ENCODE measurements at places on chromosomes 6 and 20. TPM values are rescaled to one million over a fixed set of nuclear protein-coding genes. Genes with fewer than 3 reads are reported as not detected.

FHL5 gene
- total RNA-seq = not detected

DIDO1 gene
- total RNA-seq = 65.7 TPM

C20orf141 gene
- total RNA-seq = not detected

DNA sequence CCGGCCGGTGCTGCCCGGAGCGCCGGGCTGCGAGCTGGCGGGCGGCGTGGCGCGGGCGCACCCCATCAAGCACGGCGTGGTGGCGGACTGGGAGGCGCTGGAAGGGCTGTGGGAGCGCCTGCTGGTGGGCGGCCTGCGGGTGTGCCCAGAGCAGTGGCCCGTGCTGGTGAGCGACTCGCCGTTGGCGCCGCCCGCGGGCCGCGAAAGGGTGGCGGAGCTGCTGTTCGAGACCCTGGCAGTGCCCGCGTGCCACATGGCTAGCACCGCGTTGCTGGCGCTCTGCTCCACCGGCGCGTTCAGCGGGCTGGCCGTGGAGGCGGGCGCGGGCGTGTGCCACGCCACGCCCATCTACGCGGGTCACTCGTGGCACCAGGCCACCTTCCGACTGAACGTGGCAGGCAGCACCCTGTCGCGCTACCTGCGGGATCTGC is 517 bp downstream of the ACTL10 start:
- DNase-seq = peak; percentile 44

DNA sequence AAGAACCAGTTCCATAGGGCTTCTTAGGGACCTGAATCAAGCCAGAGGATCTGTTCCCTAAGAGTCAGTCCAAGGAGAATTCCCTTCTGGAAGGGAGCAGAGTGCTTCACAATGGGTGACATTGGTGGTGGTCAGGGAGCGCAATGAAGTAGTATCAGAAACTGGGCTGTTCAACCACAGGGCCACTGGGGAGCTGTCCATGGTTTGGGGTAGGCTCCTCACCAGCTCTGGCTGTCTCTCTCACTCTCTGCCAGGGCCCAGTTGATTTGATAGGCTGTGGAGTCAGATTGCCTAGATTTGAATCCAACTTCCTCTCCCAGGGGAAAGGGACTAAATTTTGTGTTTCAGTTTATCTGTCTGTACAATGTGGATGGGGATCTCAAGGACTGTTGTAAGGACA is 36.7 kb upstream of the CHD6 start:
- DNase-seq = no peak

- DNase-seq = no peak
Measured at GRCh38 chr20:3781153-3781910, at the start of gene SPEF1. SPEF1 (minus strand) TSS chr20:3781448; CDS start chr20:3781287, 161 bp downstream.

- DNase-seq = no peak
Measured at GRCh38 chr20:36035745-36036144, 67.4 kb downstream of the CNBD2 start.

DNA sequence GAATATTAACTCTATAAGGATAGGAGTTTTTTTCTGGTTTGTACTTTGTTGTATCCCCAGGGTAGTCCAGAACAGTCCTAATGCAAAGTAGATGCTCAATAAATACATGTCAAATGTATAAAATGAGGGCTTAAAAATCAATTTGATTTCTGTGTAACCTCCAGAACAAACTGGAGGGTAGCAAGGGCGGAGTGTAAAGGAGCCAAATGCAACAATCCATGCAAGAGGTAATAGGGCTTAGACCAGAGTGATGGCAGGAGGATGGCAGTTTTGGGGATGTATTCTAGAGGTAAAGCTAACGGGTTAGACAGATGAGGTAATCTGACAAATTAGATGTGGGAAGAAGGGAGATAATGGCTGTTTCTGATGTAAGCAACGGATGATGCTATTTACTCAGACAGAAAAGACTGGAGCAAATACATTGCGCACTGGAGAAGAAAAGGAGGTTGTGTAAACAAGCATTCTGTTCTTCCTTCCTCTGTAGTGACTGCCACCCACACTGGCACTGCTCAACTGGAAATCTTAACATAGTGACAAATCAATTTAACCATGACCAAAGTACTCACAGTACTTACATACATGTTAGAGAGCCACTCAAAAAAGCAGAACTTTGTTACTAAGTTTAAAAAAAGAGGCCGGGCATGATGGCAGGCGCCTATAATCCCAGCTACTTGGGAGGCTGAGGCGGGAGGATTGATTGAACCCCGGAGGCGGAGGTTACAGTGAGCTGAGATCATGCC is 2.0 kb downstream of the ZNF318 start:
- DNase-seq = no peak

GRCh38 chr6:132161283-132161682 is 210.1 kb upstream of the CCN2 start:
- DNase-seq = no peak

- no peak for DNase-seq
Measured at GRCh38 chr6:116994447-116994846, 117.4 kb downstream of the RFX6 start.

DNA sequence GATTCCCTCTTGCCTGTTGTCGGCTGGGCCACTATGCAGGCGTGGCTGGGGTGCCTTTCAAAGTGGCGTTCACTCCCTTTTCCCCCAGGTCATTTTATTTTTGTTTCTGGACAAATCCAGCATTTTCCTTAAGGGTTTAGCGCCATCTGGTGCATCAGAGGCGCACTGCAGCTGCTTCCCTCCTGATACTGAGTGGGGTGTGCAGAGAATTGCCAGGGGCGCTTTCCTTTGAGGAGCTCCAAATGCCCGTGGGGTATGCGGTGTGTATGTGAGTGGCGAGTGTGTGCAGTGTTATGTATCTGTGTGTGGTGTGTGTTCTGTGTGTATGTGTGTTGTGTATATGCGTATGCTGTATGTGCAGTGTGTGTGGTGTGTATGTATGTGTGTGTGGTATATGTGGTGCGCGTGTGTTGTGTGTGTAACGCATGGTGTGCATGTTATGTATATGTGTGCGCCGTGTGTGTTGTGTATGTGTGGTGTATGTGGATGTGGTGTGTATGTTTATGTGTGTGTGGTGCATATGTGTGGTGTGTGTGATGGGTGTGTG is 100.1 kb upstream of the AGPAT4 start:
- DNase-seq = peak; percentile 33

DNA sequence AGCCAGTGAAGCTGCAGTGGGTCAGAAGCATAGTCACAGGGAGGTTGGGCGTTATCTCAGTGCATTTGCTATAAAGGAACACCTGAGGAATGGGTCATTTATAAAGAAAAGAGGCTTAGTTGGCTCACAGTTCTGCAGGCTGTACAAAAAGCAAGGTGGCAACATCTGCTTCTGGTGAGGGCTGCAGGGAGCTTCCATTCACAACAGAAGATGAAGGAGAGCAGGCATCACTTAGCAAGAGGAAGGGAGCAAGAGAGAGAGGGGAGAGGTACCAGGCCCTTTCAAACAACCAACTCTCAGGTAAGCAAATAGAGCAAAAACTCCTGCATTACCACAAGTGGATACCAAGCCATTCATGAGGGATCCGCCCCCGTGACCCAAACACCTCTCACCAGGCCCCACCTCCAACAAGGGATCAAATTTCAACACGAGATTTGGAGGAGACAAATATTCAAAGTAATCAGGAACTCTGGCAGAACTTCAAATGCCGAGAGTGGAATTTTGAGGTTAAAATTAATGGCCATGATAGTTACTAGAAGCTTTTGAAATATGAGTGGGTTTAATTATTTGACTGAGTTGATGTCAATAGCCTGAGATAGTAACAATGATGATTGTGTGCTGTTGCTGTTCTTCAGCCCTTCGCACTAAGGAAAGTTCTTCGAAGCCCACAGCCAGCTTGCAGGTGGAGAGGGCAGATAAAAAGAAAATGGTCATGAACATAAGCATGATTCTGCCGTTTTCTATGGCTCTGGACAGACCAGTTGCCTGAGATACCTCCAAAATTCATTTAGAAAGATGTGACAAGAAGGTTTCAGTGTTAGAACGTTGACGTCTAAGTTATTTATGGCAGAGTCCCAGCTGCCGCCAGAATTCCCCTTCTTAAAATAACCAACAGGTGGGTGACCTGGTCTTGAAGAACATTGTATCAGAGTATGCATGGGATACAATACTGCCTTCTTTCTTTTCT is 55.3 kb upstream of the ADTRP start:
- no peak for DNase-seq

GRCh38 chr6:156351346-156351966 is 425.7 kb upstream of the ARID1B start:
- DNase-seq = no peak

GRCh38 chr6:157240059-157240959 is 83.0 kb downstream of the TMEM242 start:
- DNase-seq = no peak

DNA sequence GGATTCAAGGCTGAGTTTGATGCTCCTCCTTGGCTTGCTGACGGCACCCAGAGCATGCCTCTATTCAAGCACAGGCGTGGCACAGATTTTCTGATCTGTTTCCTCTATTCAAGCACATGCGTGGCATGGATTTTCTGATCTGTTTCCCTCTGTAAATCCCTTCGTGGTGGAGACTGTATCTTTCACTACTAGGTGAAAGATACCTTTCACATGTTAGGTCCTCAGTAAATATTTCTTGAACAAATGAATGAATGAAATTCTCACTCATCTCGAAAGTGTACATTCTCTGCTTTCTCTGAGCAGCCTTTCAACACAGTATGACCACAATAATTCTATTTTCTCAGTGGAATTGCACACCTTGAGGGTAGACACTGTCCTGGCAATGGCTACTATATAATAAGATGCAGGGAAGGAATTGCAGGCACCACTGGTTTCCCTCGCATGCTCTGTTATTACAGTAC is 72.6 kb upstream of the F13A1 start:
- DNase-seq = no peak

GRCh38 chr20:31474758-31475427 is at the start of the genes DEFB124 and REM1:
DEFB124 (minus strand) TSS chr20:31475127; CDS start chr20:31473013, 2,114 bp downstream.
REM1 (plus strand) TSS chr20:31475288; CDS start chr20:31476446, 1,158 bp downstream.
- DNase-seq = no peak
